Spinal cord (tissue), 10 donors: ENCODE measurements at places on chromosomes 11 and 22. TPM values are rescaled to one million over a fixed set of nuclear protein-coding genes. Genes with fewer than 3 reads are reported as not detected.

The C11orf86 gene
- 0.39 TPM for total RNA-seq

DNA sequence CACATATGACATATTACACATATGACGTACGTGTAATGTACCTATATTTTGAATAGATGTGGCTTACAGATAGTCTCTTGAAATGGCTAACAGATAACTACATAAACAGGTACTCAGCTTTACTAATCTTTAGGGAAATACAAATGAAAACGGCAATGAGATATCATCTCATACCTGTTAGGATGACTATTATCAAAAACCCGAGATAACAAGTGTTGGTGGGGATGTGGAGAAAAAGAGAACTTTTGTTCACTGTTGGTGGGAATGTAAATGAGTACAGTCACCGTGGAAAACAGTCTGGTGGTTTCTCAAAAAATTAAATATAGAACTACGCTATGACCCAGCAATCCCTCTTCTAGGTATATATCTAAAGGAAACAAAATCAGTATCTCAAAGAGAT is 247.6 kb downstream of the ETS1 start:
- no peaks in the 10 kb centered on the region for H3K36me3 ChIP-seq
- no peak overlapping the region for H3K27ac ChIP-seq
- peaks cover 11% of the 10 kb centered on the region for H3K4me1 ChIP-seq

- H3K27me3 ChIP-seq: no peaks in the 10 kb centered on the region
- H3K27ac ChIP-seq: no peak overlapping the region
- DNase-seq: no peak
- no peaks in the 10 kb centered on the region for H3K4me1 ChIP-seq
- H3K36me3 ChIP-seq: no peaks in the 10 kb centered on the region
Observed at GRCh38 chr11:32307913-32308312, 127.4 kb downstream of the WT1 start.

GRCh38 chr11:109342261-109342660 is 79.7 kb upstream of the C11orf87 start:
- H3K4me1 ChIP-seq: no peaks in the 10 kb centered on the region
- no peaks in the 10 kb centered on the region for H3K36me3 ChIP-seq
- no peak overlapping the region for H3K27ac ChIP-seq
- no peak overlapping the region for H3K4me3 ChIP-seq
- H3K27me3 ChIP-seq: no peaks in the 10 kb centered on the region

DNA sequence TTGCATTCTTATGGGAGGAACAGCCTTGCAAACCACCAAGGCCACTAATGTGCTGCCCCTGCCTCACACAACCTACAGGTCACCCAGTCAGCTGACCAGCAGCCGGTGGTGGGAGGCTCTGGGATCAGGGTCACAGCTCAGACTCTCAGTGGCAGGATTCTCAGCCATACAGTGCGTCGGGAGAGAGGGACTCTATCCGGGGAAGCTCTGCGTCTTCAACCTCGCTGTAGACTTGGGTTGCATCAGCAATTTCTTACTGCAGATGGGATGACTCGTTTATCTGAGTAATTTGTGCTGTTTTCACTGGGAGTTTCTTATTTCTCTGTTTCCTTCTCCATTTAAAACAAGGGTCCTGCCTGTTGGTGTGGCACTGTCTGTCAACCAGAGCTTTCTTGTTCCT is 257.7 kb downstream of the TBC1D22A start:
- no peak overlapping the region for H3K27ac ChIP-seq
- DNase-seq: no peak
- H3K36me3 ChIP-seq: peaks cover 10% of the 10 kb centered on the region
- no peaks in the 10 kb centered on the region for H3K27me3 ChIP-seq
- no peak overlapping the region for H3K4me3 ChIP-seq
- H3K4me1 ChIP-seq: peaks cover 31% of the 10 kb centered on the region

GRCh38 chr11:79189055-79189454 is 251.8 kb downstream of the TENM4 start:
- H3K36me3 ChIP-seq: no peaks in the 10 kb centered on the region
- H3K4me1 ChIP-seq: no peaks in the 10 kb centered on the region
- no peaks in the 10 kb centered on the region for H3K27me3 ChIP-seq
- DNase-seq: no peak
- no peak overlapping the region for H3K27ac ChIP-seq

DNA sequence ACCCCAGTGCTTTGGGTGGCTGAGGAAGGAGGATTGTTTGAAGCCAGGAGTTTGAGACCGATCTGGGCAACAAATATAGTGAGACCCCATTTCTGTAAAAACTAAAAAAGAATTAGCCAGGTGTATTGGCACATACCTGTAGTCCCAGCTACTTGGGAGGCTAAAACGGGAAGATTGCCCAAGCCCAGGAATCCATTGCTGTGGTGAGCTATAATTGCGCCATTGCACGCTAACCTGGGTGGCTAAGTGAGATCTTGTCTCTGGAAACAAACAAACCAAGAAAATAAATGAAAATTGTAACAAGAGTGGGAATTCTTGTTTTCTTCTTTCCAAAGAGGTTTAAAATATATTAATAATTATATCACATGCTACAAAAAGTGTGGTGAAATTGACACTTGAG is 52.9 kb downstream of the DEPDC5 start:
- H3K4me3 ChIP-seq: no peak overlapping the region
- H3K27ac ChIP-seq: no peak overlapping the region
- H3K4me1 ChIP-seq: no peaks in the 10 kb centered on the region

GRCh38 chr11:20011307-20011951 is 148.8 kb downstream of the DBX1 start:
- no peaks in the 10 kb centered on the region for H3K36me3 ChIP-seq
- no peak overlapping the region for H3K4me3 ChIP-seq
- no peaks in the 10 kb centered on the region for H3K27me3 ChIP-seq
- H3K4me1 ChIP-seq: peaks cover 14% of the 10 kb centered on the region
- no peak overlapping the region for H3K27ac ChIP-seq
- DNase-seq: no peak

- H3K27ac ChIP-seq: no peak overlapping the region
- H3K4me1 ChIP-seq: no peaks in the 10 kb centered on the region
- H3K4me3 ChIP-seq: no peak overlapping the region
- no peak for DNase-seq
- H3K36me3 ChIP-seq: peaks cover 6% of the 10 kb centered on the region
Observed at GRCh38 chr11:130299978-130300377, 14.7 kb downstream of the ZBTB44 start.

DNA sequence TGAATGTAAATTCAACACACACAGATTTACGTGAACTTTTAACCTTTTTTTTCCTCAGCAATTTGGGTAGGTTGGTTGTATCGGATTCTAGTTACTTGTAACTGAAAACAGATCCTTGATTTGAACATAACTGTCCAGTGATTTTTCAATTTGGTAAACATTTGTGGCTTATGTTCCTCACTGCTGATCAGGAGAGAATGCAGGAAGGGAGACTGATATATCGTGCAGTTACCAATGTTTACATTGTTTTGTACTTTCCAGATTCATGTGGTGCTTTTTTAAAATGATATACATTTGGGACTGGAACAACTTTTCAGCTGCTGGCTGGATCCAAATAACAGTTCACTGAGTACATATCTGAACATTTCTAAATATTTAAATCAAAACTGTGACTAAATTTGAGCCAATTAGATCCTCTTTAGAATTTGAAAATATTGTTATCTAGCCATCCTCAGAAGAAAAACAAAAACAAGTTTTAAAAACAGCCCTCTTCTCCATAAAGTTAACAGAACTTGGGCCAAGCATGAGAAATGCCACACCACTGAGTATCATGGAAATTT is 84.3 kb upstream of the MTMR2 start:
- H3K4me3 ChIP-seq: no peak overlapping the region
- H3K27me3 ChIP-seq: no peaks in the 10 kb centered on the region
- H3K36me3 ChIP-seq: no peaks in the 10 kb centered on the region
- no peak overlapping the region for H3K27ac ChIP-seq

DNA sequence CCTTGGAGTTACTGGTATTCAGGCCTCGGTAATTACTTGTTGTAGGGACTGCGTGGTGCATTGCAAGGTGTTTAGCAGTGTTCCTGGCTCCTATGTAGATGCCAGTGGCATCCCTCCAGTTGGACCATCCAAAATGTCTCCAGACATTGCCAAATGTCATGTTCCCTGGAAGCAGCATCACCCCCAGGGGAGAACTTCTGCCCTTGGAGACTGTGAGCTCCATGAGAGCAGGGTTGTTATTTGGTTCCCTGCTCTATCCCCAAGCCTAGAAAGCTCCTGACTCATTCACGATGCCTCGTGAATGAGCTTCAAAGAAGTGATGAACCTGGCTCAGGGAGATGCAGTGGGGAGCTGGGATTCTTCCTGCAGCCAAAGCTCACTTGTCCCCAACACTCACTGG is 4.8 kb upstream of the CD248 start:
- no peaks in the 10 kb centered on the region for H3K27me3 ChIP-seq
- no peak overlapping the region for H3K27ac ChIP-seq
- H3K4me3 ChIP-seq: no peak overlapping the region
- DNase-seq: no peak
- peaks cover 35% of the 10 kb centered on the region for H3K4me1 ChIP-seq

DNA sequence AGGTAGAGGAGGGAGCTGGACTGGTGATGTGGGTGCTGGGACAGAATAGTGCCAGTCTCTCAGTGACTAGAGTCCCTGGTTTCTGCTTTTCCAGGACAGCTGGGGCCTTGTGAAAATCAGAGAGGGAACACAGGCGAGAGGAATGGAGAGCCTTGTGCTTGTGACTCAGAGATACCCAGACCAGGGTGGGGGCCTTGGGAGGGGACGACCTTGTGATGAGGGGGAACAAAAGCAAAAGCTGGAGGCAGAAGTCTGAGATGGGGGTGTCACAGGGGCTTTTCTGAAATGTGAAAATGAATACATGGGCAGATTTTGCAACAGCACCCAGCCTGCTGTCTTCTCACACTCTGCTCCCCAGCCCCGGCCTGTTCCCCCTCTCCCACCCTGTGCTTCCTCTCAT is 3.4 kb upstream of the NR1H3 start:
- no peak overlapping the region for H3K4me3 ChIP-seq
- no peak for DNase-seq
- H3K27me3 ChIP-seq: no peaks in the 10 kb centered on the region
- peaks cover 38% of the 10 kb centered on the region for H3K4me1 ChIP-seq

DNA sequence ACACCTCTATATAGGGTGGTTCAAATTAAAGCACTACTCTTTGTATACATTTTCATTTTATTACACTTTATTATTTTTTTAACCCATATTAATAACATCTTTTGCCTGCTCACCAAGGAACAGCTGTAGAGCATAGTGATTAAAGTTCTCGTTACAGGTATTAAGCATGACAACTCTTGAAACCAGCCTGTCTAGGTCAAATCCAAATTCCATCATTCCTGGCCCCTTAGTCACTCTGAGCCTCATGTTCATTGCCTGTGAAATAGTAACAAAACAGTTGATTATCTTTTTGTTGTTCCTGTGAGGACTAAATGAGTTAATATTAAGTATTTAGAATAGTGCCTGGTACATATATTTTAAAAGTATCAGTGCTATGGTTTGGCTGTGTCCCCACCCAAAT is 334.5 kb downstream of the RAB38 start:
- DNase-seq: no peak
- H3K4me3 ChIP-seq: no peak overlapping the region
- no peak overlapping the region for H3K27ac ChIP-seq
- H3K4me1 ChIP-seq: no peaks in the 10 kb centered on the region
- no peaks in the 10 kb centered on the region for H3K27me3 ChIP-seq

- H3K4me1 ChIP-seq: peaks cover 22% of the 10 kb centered on the region
- no peak overlapping the region for H3K4me3 ChIP-seq
- DNase-seq: no peak
Observed at GRCh38 chr22:37318364-37319109, 36.2 kb downstream of the CYTH4 start.
